Stimulated activated CD4-positive, alpha-beta T cell treated with anti-CD3 and anti-CD28 coated beads, TNF-alpha, amount 100 ng/mL, for 24 hours (primary cell): ENCODE measurements at places on chromosomes 3 and 15.

- no peak for DNase-seq
These were observed 135.3 kb downstream of the FEZF2 start for GRCh38 chr3:62238003-62238402.

GRCh38 chr3:24522146-24522579 is 27.5 kb upstream of the THRB start:
- no peak for DNase-seq

DNA sequence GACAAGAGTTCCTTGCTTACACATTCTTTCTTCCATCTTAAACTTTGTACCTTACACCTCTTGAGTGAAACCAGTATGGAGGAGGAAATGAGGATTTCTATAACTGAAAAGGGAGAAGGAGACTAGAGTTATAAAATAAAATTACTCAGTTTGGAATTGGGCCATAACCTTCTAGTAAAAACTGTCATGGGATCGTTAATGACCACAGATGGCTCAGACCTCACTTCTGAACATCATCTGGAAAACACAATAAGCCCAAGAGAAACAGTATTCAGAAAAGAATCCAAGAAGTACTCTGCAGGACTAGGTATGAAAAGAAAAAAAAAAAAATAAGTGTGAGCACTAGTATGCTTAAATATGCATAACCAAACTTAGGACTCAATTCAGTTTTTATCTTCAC is 12.1 kb downstream of the GAP43 start:
- DNase-seq, result no peak

- no peak for DNase-seq
These were observed 52.1 kb downstream of the DNAH1 start for GRCh38 chr3:52367891-52368880.

- no peak for DNase-seq
These were observed 109.1 kb downstream of the OPA1 start for GRCh38 chr3:193701953-193702635.

DNA sequence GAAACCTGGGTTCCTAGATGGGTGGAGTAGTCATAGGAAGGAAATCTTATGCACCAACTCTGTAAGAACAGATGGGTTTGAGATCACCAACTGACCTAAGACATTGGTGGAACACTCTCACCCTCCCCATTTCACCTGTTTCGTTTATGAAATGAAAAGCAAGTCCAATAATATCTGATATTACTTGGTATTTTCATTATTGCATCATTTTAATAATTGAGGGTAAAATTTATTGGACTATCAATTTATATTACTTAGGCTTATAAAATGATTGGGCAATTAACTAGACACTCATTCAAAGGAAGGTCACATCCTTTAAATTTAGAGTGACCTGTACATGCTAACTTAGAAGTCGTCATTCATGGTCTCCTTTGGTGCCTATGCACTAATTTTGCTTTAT is 503.9 kb downstream of the TAFA4 start:
- DNase-seq, result no peak

DNA sequence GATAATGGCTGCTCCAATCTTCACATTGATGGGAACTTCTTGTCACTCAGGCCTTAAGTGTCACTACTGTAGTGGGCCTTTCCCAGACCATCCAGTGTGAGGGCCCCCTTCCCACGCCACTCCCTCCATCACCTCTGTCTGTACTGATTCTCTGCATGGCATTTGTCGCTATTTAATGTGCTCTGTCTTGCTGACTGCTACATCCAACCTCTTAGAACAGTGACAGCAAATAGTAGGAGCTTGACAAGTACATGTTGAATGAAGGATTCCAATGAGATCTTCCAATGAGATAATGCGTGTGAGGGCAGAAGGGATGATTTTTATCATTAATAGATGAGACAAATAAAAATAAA is 5.6 kb upstream of the CCR9 start:
- DNase-seq, result no peak

GRCh38 chr15:88650556-88650955 is 11.7 kb downstream of the ISG20 start:
- DNase-seq, result no peak

DNA sequence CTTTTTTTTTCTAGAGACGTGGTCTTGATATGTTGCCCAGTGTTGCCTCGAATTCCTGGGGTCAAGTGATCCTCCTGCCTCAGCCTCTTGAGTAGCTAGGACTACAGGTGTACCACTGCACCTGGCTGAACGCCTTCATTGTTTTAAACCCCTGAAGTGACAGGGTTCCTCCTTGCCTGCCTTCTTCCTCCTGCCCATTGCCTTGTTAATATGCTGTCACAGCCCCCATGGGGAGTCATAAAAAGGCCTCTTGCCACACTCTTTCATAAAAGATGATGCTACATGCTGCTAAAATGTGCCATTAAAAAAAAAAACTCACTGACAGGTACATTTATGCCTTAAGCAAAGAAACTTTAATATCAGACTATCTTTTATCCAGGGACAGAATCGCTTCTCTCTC is 116.8 kb upstream of the SKOR1 start:
- DNase-seq, result no peak

DNA sequence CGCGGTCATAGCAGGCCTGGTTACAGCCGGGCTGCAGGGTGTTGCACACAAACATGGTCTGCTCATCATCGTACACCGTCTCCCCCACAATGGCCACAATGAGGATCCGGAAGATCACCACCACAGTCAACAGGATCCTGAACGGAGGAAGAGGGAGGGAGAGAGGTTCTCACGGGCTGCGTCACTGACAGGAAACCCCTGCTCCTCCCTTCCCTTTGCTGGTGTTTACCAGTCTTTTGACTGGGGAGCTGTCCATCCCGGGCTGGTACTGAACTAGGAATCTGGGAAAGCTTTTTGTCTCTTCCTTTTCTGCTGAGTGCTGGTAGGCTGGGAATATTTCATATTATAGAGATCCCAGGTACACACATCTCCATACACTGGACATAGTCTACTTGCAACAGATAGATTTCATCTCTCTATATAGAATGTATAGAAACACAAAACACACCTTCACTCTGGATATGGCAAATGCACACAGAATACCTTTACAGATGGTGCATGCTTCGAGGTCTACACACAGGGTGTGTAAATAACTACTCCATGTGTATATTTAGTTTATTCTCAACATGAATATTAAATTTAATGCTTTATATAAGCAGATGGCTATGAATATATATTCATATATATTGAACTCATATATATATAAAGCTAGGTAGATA is 1.4 kb downstream of the GJD2 start:
- no peak for DNase-seq

DNA sequence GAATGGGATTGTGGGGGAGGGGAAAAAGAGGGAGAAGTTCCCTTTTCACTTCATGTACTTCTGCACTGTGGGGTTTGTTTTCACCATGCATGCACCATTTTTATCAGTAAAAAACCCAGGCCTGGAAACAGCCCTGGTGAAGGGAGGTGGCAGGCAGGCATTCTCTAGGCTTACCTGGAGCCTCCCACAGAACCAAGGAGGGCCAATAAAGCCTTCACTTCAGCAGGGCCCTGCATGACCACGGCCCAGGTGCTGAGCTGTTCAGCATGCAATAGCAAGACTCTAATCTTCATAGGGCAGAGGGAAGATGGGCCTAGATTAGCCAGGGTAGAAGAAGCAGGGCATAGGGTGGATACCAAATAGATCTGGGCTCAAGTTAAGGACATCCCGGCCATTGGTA is 49.6 kb downstream of the SCN5A start:
- DNase-seq, result no peak

GRCh38 chr3:86856711-86857110 is 134.2 kb downstream of the VGLL3 start:
- DNase-seq, result no peak

GRCh38 chr15:78565951-78566774 is 843 bp downstream of the CHRNA5 start:
- no peak for DNase-seq

- no peak for DNase-seq
These were observed 15.8 kb upstream of the P2RY12 start for GRCh38 chr3:151400341-151400740.

DNA sequence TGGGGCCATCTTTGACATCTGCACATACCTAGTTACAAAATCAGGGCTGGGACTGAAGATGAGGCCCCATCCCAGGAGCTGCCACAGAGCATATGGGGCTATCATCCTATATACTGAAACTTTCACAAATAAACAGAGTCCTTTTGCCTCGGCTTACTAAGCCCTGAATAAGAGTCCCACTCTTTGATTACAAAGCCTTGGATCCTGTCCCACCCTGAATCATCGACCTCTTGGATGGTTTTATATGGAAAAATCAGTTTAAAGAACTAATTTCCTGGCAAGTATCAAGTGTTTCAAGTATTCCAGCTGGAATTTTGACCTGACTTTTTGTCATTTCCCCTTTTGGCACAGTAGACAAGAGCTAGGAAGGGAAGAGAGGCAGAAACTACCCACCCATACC is 331.3 kb upstream of the FRG2C start:
- DNase-seq, result no peak

GRCh38 chr3:69320871-69321271 is 65.0 kb downstream of the FRMD4B start:
- no peak for DNase-seq

GRCh38 chr3:14280326-14280725 is 101.7 kb downstream of the LSM3 start:
- no peak for DNase-seq

DNA sequence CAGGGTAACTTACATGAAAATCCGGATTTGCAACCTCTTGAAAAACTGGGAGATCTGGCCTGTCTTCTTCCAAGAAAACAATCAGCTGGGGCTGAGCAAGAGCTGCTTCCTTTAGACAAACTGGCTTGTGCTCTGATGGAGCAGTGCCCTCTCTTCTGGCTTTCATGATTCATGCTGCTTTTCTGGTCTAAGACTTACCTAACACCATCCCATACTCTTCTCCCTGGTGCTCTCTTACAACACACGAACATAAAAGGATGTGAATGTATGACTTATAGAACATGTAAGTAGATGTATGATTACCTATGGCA is 9.9 kb downstream of the TJP1 start:
- DNase-seq, result no peak

DNA sequence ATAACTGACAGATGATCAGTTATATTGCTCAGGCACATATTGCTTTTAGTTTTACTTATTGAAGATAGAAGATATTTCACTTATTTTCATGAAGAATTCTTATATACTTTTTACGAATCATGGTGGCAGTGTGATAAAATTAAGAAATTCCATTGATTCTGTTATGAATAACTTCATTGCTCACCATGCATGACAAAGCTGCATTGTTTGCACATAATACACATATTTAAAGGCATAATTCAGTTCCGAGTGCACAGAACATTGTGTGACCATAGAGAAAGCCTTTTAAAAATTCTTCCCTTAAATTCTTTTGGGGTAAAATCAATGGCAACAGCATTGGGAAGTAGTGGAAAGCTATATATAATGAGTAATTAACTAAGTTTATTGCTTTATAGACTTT is 82.5 kb upstream of the NAALADL2 start:
- no peak for DNase-seq

- no peak for DNase-seq
These were observed 220.1 kb downstream of the TBC1D2B start for GRCh38 chr15:77857419-77857818.
